ENCODE measurements at places on chromosomes 5 and 9.

- DNase-seq, result no peak
Observed at GRCh38 chr9:82560457-82560904, 502.5 kb downstream of the RASEF start.

DNA sequence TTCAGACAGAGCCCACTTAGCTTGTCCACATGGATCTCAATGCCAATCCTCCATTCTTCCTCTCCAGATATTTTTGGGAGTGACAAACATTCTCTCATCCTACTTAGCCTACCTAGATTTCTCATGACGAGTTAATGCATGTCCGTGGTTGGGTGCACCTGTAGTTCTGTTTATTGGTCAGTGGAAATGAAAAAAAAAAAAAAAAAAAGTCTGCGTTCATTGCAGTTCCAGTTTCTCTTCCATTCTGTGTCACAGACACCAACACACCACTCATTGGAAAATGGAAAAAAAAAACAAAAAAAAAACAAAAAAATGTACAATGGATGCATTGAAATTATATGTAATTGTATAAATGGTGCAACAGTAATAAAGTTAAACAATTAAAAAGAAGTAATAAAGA lies 59.0 kb downstream of the BASP1 start:
- no peak for DNase-seq

DNA sequence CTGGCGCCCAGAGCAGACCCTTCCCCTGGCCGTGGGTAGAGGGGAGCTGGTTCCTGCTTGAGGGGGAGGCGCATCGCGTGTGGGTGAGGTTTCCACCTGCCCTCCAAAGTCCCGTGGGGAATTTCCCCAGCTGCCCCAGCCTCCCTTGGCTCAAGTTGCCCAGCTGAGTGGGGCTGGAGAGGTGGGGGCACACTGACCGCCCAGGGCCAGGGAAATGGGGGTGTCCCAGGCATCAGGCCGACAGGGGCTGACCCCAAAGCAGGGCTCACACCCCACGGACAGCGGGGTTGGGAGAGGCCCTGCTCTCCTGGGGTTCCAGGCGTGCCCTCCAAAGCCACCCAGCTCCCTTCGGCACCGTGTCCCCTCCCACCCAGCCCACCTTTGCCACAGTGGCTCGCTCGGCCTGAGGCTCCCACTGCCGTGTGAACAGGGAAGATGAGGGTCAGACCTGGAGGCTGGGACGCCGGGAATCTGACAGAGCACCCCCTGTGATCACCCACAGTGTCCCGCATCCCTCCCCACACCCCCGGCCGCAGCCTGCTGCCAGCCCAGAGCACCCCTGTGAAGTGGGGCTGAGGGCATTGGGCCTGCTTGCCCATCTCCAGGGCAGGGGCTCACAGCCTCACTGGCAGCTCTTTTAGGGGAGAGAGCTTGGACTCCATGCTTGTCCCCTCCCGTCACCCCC lies 933 bp upstream of the EGFL7 start:
- peak; percentile 15 for DNase-seq

- DNase-seq, result no peak
Observed at GRCh38 chr9:87950765-87951488, 23.4 kb downstream of the CDK20 start.

GRCh38 chr5:41885286-41885685 lies 15.1 kb upstream of the OXCT1 start:
- DNase-seq, result no peak

DNA sequence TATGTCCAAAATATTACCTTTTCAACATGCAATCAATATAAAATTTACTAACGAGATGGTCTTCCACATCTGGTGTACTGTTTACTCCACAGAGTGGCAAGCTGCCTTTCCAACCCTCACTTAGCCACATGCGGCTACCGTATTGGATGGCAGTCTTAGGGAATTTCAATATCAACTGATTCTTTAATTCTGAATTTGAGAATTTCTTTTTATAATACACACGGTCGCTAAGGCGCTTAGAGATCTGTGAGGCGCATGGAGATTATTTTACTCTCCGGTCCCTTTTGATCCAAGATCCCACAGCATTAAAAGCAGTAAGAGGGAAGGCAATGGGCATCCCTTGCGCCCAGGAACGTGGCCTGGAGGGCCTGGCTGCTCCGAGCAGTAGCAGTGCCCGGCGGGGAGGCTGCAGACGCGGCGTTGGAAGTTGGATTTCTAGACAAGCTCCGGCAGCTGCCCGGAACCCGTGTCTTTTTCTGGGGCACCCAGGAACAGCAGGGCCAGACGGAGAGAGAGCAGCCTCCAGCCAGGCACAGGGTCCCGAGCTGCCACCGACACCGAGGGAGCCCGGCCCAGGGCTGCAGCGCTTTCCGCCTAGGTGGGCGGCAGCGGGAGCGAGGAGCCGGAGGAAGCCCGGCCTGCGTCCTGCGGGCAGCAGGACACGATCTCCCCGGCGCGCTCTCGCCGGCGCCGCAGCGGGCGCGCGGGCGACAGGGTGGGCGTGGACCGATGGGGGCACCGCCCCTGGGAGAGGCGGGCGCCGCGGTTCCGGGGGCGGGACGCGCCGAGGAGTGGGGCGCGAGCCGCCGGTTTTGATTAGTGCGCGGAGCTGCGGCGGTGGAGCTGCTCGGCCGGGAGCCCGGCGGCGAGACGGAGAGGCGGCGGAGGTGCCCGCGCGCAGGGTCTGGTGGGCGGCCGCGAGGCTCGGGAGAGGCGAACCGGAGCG lies at the start of gene UGCG:
UGCG (plus strand) TSS at position 819 of the 946 bp plus-strand sequence. CDS start 402 bp downstream, outside the sequence.
- DNase-seq, result peak; percentile 92

GRCh38 chr5:82918311-82919031 lies 158.7 kb downstream of the TMEM167A start:
- no peak for DNase-seq

DNA sequence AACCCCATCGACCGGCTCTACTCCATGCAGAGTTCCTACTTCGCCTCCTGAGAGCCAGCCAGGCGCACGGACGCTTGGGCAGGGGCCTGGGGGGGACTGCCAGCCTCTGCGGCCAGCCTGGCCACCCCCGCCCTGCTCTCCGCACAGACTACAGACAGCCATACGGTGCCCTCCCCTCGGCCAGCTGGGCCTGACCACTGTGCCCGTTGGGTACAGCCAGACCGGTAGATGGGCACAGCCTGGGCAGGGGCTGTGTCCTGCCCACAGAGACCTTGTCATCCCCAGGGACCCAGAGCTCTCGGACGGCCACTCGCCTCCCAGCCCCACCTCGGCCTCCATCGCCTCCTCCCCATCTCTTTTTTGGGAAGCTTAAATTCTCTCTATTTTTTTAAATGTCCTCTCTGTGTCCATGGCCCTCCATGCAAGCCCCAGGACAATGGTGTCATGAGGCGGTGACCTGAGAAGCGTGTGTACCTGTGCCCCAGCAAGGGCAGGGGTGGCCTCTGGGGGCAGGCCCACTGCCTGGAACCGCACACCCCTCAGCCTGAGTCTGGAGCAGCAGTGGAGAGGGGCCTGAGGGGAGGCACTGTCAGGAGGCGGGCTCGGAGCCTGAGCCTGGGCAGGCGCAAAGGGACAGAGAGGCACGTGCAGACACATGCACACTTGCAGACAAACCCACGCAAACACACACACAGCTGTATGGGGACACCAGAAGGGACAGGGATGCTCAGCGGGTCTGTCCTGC lies 82.8 kb downstream of the LMX1B start:
- no peak for DNase-seq

GRCh38 chr5:149147676-149148075 lies 6.4 kb downstream of the ABLIM3 start:
- no peak for DNase-seq

DNA sequence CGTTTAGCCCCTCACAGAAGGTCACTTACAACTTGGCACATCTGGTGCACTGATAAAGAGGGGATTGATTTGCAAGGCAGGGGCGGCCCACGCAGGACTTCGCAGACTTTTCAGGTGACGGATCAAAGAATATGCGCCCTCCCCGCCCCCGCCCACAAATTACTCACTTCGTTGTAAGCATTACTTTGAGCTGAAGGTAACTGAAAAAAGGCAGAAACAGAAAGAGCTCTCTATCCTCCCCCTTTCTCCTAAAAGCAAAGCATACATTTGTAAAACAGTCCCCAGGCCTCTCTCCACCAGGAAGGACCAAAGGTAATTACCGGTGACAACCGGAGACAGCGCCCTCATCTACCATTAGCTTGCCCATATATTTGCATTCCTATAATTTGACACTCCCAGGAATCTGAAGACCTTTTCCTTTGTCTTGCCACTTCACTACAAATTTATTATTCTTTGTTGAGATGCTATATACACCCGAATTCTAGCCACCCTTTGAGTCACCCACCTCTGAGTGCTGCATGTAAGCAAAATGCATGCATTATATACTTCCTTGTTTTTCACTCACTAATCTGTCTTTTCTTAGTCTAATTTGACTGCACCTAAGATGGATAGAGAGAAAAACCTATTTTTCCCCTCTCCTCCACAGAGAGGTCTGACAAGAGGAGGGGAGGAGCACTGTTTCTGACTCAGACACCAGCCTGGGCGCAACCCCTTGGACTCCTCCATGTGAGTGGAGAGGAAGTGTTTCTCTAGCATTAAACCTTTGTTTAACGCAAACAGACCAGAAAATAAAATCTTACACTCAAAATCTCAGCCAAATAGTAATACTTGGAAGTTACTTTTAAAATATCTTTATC lies 74.7 kb upstream of the SPIN1 start:
- no peak for DNase-seq

DNA sequence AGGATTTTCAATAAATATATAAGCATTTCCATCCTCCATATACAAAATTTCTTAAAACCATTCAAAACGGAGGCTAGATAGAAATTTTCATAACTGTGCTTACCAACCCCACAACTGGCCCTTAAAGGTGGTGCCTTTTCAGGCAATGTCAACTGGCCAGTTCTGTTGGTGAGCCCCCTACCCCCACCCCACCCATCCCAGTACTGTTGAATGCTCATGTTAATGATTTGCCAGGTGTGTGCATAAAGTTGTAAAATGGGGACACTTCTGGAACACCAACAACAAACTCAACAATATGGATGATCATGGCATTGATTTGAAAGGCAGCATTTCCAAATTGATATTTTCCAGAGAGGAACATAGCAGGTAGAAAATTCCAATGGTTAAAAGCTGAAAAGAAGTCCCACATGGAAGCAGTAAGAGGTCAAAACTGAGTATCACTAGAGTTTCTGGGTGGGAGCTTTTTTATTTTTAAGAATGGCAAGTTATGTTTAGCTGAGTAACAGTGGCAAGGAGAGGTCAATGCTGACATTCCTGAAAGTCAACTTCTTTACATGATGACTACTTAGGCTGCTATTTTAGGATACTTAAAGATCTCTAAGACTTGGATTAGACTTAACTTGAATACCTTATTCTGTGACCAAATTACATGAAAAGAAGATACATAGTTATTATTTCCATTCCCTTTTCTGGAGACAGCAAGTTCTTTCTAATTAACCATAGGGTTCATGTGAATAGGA lies 2.7 kb downstream of the LEAP2 start:
- no peak for DNase-seq

DNA sequence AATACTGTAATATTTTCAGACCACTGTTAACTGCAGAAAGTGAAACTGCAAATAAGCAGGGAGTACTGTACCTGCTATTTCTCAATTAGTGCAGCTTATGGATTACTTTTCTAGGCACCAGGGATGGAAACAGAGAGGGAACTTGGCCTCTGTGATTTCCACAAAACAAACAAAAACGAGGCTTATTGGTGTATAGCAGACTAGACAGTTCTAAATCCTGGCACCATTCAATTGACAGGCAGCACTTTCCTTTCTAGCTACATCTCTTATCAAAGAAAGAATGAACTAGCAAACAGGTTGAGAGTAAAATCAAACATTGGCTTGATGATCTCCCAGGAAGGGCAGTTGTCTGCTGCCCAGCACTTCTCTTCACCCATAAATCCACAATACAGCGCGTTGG lies 16.0 kb upstream of the IL33 start:
- DNase-seq, result no peak

DNA sequence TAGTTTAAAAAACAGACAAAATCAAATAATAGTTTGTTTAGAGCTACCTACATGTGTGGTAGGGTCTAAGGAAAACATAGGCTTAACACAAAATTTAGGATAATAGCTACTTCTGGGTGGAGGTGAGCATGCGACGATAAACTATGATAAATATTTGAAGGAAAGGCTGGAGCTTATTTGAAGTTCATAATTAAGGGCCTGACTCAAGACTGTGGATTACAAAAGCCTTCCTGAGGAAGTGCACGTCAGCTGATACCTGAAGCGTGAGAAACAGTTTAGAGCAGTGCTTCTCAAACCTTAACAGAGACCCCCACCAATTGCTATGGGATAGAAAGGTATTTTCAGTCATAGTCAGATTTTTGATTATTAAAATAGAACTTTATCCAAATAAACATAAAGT lies 20.4 kb upstream of the UBLCP1 start:
- DNase-seq, result no peak

DNA sequence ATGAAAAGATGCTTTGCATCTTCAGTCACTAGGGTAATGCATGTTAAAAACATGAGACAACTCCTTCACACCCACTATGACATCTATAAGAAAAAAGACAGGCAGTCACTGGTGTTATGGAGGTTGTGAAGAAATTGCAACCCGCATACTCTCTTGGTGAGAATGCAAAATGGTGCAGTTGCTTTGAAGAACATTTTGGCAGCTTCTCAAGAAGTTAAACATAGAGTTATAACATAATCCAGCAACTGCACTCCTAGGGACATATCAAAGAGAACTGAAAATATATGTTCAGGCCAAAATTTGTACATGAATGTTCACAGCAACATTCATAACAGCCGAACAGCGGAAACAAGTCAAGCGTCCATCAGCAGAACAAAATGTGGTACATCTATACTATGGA lies 46.3 kb upstream of the TBC1D9B start:
- no peak for DNase-seq

DNA sequence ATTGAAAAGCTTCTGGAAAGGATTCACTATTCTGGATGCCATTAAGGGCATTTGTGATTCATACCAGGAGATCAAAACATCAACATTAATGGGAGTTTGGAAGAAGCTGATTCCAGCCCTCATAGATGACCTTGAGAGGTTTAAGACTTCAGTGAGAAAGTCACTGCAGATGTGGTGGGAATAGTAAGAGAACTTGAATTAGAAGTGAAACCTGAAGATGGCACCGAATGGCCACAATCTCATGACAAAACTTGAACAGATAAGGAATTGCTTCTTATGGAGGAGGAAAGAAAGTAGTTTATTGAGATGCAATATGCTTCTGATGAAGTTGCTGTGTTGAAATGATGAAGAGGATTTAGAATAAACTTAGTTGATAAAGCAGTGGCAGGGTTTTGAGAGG lies 254.6 kb upstream of the SLC24A2 start:
- DNase-seq, result no peak

GRCh38 chr5:32506201-32506661 lies 61.7 kb upstream of the ZFR start:
- no peak for DNase-seq

DNA sequence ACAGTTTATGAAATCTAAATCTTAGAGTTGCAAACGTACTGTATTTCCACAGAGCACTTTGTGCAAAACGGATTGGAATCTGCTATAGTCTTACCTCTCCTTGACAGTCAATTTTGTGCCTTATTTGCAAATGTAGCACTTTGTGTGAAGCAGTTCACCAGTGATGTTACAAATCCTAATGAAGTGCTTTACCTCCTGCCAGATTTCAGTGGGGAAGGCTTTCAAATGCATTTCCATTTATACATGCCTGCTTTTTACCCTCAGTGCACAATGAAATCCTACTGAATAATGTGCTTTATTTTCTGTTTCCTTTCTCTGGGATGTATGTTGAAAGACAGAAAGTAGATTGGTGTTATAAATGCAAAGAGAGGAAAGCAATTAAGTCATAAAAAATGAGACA lies 2141.6 kb upstream of the C9orf72 start:
- DNase-seq, result no peak

- no peak for DNase-seq
Observed at GRCh38 chr9:10339152-10339551, 273.6 kb downstream of the PTPRD start.
